ENCODE measurements at places on chromosomes 7 and 10.

- no peak for DNase-seq
Measured at GRCh38 chr10:110404413-110404812, 93.3 kb upstream of the DUSP5 start.

- DNase-seq, result no peak
Measured at GRCh38 chr10:62760401-62760800, 44.1 kb upstream of the ADO start.

GRCh38 chr7:103793614-103794013 is 195.8 kb downstream of the RELN start:
- no peak for DNase-seq

GRCh38 chr10:92990615-92991014 is 70.0 kb upstream of the CYP26C1 start:
- no peak for DNase-seq

DNA sequence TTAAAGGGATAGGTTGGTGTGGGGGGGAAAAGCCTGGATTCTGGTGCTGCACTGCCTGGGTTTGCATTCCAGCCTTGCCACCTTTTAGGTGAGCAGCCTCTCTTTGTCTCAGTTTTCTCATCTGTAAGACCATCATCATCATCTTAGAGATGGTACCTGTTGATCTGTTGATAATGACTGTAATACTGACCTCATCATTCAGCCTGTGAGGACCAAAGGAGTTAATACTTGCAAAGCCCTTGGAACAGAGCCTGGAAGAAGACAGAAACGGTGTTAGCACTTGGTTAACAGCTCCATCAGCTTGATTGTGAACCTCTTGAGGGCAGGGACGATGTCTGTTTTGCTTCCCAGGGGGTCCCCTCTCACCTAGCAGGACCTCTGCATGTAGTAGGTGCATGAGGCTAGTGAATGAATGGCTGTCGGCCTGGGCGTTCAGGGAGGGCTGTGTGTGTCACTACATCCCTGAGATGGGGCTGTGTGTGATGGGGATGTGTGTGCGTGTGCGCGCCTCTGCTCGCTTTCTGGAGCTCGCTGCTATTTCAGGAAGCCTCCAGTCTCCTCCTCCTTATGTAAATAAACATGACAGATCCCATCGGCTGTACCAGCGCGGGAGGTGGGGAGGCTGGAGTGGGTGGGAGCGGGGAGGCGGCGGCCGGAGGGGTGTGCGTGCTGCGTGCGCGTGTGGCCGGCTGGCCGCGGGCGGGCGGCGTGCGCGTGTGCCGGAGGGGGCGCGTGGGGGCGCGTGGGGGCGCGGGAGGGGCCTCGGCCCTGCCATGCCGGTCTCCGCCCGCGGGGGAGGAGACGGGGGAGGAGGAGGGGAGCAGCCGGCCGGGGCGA is 61.2 kb downstream of the NEURL1 start:
- no peak for DNase-seq

GRCh38 chr10:14617852-14618251 is 156.8 kb downstream of the FAM107B start:
- DNase-seq, result no peak

DNA sequence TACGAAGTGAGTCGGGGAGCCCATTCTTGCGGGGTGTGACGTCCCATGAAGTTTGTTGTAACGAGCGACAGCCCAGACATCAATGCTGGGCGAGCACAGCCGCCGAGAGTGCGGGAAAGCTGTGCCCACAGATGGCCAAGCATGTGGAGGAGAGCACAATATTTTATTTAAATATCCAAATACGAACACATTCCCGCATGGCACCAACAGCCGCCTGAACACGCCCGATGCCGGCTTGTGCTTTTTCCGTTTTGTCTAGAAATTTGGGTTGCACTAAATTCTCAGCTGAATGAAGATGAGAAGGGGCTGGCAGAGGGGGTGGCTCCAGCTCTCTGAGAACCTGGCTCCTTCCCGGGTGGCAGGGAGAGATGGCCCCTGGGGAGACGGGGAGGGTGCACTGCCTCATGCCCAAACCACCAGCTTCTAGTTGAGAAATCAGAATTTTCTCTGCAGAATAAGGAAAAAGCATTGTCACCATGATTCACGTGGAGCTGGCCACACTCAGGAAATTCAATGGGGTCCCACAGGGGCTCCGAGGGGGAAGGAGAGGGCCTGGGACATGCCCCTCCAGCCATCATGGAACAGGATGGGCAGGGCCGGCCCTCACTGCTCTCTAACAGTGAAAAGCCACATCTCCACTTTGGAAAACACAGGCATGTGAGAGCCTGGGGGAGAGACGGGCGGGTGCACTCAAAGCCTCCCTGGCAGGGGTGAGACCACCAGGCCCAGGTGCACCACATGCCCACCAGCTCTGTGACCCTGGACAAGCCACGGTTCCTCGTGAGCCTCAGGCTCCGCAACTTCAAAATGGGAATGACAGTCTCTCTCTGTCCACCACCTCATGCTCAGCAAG is 48.3 kb downstream of the EBF3 start:
- DNase-seq, result no peak

DNA sequence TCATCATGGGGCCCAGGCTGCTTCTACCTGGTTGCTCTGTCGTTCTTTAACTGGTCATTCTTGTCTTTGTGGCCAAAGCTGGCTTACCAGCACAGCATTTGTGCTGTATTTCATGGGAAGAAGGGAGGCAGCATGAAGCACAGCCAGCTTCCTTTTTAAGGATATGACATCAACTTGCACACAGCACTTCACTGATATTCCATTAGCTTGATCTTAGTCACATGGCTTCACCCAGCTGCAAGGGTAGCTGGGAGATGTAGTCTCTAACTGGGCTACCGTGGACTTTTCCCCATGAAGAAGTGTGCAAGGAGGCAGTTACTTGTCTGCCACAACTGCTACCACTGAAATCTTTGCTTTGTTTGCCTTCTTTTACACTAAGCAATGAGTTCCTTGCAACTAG is 525.2 kb downstream of the LRMDA start:
- DNase-seq, result no peak

- peak; percentile 30 for DNase-seq
Measured at GRCh38 chr10:86312701-86313270, 53.8 kb downstream of the GRID1 start.

- no peak for DNase-seq
Measured at GRCh38 chr10:63719226-63719856, 198.1 kb downstream of the REEP3 start.

GRCh38 chr7:37074370-37074769 is 350.1 kb upstream of the AOAH start:
- no peak for DNase-seq

GRCh38 chr10:97916586-97916985 is 66.9 kb downstream of the GOLGA7B start:
- no peak for DNase-seq

- no peak for DNase-seq
Measured at GRCh38 chr7:111528331-111528730, 34.0 kb downstream of the IMMP2L start.

GRCh38 chr7:152869677-152870051 is 110.1 kb downstream of the ACTR3B start:
- DNase-seq, result no peak

DNA sequence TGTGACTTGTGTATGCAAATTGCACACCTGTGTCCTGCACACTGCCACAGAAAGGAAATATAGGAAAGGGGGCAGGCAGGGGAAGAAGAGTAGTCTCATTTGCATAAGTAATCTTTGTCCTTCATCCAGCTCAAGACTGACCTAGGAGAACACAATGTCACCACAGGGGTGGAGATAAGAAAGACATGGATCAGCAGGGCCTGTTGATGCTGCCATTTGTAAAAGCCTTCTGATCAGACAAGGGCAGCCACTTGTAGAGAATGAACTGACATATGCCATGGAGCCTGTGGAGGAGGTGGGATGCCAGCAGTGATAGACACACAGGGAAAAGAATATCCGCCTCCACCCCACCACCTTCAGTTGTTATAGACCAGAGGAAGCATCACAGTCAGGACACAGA is 528.9 kb downstream of the HTR7 start:
- DNase-seq, result no peak

GRCh38 chr7:70641882-70642281 is 490.1 kb upstream of the GALNT17 start:
- no peak for DNase-seq

GRCh38 chr10:96096958-96097357 is 33.1 kb upstream of the ZNF518A start:
- DNase-seq, result no peak

DNA sequence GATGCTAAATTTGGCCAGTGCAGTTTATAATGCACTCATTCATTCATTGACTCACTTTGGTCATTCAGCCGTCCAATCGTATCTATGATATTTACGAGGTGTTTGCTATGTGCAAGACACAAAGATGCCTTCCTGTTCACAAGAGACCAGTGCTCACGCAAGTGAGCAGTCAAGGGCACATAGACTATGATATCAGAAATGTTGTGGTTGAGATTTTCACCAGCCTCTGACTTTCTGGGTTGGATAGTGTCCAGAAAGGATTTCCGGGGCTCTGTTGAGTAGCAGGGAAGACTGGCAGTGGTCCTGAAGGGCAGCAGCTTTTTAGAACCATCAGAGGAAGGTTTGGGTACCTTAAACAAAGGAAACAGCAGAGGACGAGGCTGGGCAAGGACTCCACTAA is 191.8 kb downstream of the GALNT17 start:
- no peak for DNase-seq
